ENCODE measurements at places on chromosomes 6 and 20.

- DNase-seq = no peak
Measured at GRCh38 chr6:74420221-74420620, 724.2 kb downstream of the CD109 start.

DNA sequence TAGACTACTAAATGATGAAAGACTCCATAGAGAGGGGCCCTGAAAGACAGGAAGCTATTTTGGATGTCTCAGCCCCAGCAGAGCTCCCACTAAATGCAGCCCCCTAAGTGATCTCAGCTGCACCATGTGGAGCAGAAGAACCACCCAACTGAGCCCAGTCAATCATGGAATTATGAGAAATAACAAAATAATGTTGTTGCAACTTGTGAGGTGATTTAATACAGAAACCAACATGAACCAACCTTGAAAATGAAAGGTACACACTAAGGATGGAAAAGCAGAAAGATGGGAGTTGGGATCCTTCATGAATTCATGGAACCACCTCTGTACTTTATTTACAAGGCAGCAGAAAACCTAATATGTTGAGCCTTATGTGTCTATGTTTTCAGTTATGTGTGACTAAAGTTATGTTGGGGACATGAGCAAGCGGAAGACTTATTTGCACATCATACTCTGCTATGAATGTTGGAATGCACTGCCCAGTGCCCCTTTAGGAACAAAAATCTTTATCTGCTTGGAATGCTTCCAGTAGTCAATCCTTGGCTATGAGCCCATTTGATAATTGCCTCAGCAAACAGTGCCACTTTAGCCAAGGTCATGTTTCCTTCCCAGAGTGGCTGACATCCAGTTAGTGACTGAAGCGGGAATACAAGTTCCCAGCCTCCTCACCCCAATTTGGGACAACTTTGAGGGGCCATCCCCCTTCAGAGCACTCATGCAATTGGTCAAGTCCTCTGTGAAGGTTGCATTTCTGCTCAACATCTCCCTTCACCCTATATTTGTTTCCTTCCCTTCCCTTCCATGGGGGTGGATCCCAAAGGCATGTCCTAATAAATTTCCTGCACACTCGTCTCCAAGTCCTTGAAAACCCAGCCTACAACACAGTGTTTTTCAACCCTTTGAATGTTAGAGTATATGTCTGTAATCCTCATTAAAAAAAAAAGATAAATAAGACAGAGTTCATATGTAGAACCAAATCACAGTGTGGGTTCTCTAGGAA, 18.4 kb downstream of the TP53RK start:
- DNase-seq = no peak

DNA sequence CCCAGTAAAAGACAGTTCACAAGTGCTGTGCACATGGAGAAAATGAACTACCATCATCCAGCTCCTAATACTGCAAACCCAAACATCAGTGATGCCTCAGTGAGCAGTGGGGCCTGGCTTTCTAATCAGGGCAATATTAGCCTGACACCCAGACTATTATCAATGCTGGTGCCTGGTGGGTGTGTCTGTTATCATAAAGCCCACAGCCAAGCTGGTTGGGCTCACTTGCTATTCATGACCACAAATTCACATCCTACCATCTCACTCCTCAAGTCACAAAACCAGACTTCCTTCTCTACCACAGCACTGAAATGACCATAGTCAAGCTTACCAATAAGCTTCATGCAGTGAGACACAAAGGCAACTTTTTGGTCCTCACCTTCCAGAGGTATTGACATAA, 180.8 kb upstream of the PLN start:
- DNase-seq = no peak

DNA sequence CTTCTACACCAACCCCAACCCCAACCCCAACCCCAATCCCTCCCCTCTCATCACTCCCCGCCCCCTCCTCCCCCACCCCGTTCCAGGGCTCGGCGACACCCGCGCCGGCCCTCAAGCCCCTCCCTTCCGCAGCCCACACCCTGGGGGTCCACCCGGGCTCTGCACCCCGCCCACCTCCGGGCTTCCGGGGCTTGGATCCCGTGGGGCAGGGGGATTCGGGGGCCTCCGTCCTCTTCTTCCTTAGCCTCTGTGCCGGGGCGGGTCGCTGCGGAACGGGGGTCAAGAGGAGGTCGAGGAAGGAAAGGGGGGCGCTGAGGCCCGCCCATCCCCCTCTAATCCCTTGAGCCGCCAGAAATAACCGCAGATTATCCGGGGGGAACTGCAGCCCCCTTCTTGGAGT, 690 bp downstream of the TULP1 start:
- no peak for DNase-seq

GRCh38 chr20:38551056-38551626, 29.9 kb upstream of the ADIG start:
- no peak for DNase-seq

DNA sequence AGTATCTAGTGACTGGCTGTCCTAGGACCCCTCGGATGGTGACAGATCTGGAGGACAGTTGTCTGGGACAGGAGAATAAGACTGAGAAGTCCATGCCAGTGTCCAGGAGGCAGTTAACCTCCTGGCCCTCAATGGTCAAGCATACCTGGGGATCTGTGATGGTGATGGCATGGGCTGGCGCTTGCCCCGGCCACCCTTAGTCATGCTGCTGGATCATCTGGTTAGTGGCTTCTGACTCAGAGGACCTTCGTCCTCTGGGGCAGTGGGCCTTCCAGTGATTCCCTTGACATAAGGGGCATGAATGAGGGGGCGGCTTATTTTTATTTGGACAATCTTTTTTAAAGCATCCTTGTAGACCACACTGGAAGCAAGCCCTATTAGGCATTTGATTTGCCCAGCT, 24.0 kb upstream of the SF3B5 start:
- no peak for DNase-seq

Measured in activated CD4-positive, alpha-beta T cell treated with anti-CD3 and anti-CD28 coated beads, Interleukin-2, amount 50 U/mL, for 24 hours (primary cell).